ENCODE measurements at places on chromosomes 7 and 10. TPM values are rescaled to one million over a fixed set of nuclear protein-coding genes. Genes with fewer than 3 reads are reported as not detected.
A peak's percentile ranks its signal among the peaks of the same experiment; 100 is the strongest.

DNA sequence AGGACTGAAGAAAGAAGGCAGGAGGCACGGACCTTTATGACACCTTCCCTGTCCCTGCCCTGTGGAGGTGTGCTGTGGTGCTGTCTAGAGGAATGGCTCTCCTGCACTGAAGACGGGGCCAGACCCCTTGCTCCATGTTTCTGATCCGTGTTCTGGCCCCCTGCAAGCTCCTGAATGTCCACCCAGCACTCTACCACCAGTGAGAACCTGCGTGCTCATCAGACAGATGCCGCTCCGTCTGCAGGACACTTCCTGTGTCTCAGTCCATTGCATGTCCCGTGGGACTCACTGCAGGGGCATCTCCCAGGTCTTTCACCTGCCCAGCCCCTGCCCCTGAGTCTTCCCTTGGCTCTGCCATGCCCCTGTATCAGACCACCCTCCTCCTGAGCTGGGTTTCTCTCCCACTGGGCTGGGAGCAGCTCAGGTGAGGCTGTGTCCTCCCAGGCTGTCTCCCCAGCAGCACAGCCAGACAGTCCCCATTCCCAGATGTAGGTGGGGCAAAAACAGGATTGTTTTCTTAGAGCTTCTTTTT, 278.3 kb upstream of the ZNF32 start:
- no peaks in the 10 kb centered on the region for H3K36me3 ChIP-seq
- H3K4me1 ChIP-seq = no peaks in the 10 kb centered on the region
- no peak overlapping the region for H3K4me3 ChIP-seq

DNA sequence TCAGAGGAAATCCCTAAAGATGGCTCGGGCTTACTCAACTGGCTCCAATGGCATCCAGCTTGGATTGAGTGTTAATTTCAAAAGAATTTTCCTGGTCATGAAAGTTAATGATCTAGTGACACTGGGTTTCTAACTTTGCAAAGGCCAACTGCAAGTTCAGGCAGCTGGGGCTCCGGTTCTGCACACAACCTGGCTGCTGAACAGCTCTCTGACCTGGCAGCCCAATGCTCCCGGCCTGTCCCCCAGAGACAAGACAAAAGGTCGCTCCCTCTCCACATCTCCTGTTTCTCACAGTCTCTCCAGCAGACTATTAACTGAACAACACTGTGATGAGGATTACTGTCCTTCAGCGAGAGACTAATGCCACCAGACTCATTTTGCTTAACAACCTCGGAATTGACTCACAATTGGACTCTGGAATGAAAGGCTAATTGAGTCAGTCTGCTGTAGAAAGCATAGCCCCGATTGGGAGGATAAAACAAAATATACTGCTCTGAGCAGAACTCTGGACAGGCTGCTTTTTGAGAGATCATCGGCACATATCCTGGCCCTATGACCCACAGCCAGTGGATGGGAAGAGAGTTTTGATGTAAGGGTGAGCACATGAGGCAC, 174.5 kb downstream of the GFRA1 start:
- H3K4me1 ChIP-seq = no peaks in the 10 kb centered on the region
- no peak overlapping the region for H3K4me3 ChIP-seq
- H3K36me3 ChIP-seq = no peaks in the 10 kb centered on the region
- DNase-seq = no peak

GRCh38 chr7:24920451-24921361, 59.3 kb downstream of the OSBPL3 start:
- H3K27ac ChIP-seq = no peak overlapping the region
- H3K4me1 ChIP-seq = peaks cover 34% of the 10 kb centered on the region
- H3K27me3 ChIP-seq = no peaks in the 10 kb centered on the region

- H3K36me3 ChIP-seq = no peaks in the 10 kb centered on the region
- H3K27me3 ChIP-seq = peaks cover 56% of the 10 kb centered on the region
- no peak for DNase-seq
- H3K4me3 ChIP-seq = no peak overlapping the region
These were observed 236.4 kb downstream of the PRPF18 start for GRCh38 chr10:13823096-13823708.

The CDHR3 gene
- 8.2 TPM for total RNA-seq

The NDUFB2 gene
- 221 TPM for total RNA-seq

DNA sequence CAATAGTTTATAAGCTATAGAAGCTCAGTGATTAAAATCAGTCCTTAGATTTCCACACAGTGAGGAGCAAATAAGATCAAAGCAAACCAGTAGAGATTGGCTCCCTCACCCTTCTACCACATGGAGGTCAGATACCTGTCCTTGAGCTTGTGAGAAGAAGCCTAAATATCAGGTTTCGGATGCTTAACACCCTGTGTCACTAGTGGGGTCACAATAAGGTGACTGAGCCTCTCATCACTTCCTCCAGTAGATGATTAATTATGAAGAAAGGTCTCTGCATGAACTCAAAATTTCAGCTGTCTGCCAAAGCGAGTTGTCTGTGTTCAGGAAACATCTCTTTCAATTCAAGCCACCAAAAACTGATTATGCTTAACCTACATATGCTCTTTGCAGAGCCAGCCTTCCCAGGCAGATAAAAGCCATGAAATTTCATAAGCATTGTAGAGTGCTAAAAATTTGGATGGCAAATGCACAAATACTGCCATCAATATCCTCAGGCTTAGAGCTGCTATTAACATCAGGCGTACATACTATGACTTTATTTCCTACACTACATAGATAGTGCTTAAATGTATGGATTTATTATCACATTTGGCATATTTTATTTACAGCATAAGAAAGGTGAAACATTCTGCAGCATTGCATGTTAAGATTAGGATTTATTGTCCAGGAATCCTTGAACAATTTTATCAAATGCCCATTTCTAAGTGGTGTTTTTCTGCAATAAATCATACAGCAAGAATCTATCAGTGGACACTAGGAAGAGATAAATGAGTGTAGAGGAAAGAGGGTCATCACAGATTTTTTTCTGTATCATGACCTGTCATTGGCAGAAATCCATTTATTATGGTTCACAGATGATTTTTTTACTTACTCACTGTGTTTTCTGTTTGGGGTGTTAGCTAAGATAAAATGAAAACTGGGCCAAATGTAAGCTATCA, 285.1 kb upstream of the SP8 start:
- H3K4me1 ChIP-seq = no peaks in the 10 kb centered on the region
- no peaks in the 10 kb centered on the region for H3K27me3 ChIP-seq
- H3K27ac ChIP-seq = no peak overlapping the region
- no peak for DNase-seq
- no peaks in the 10 kb centered on the region for H3K36me3 ChIP-seq

The GPR85 gene
- total RNA-seq = not detected

The LRIT2 gene
- not detected for total RNA-seq

- peaks cover 1% of the 10 kb centered on the region for H3K36me3 ChIP-seq
- H3K4me1 ChIP-seq = no peaks in the 10 kb centered on the region
- no peak overlapping the region for H3K27ac ChIP-seq
These were observed 15.9 kb downstream of the TMEM209 start for GRCh38 chr7:130189343-130189742.

DNA sequence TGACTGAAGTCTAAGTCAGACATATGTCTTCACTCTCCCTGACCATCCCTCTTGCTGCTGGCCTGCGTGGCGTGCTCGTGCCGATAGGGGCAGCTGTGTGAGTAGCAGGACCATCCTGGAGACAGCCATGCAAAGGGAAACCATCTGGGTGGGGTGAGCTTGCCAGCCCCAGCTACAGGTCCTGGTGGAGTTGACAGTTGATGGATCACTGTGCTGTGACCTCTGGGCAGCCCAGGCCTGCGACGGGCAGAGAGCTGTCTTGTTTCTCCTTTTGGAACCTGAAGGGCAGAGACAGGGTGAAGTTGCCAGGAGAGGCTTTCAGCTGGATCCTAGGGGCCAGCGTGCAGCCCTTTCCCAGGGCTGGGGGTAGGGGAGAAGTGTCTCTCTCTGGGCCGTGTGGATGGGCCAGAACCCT, 44.7 kb downstream of the GRK5 start:
- peaks cover 77% of the 10 kb centered on the region for H3K4me1 ChIP-seq
- no peaks in the 10 kb centered on the region for H3K36me3 ChIP-seq
- peak overlapping the region; percentile 30 for H3K4me3 ChIP-seq

GRCh38 chr7:77403957-77404356, 12.2 kb downstream of the GSAP start:
- peak overlapping the region; percentile 25 for H3K27ac ChIP-seq
- H3K27me3 ChIP-seq = no peaks in the 10 kb centered on the region
- H3K4me3 ChIP-seq = no peak overlapping the region
- H3K4me1 ChIP-seq = peaks cover 75% of the 10 kb centered on the region
- no peaks in the 10 kb centered on the region for H3K36me3 ChIP-seq

- H3K36me3 ChIP-seq = no peaks in the 10 kb centered on the region
- no peaks in the 10 kb centered on the region for H3K27me3 ChIP-seq
- no peak overlapping the region for H3K27ac ChIP-seq
- DNase-seq = no peak
- H3K4me3 ChIP-seq = no peak overlapping the region
These were observed 69.7 kb downstream of the MRC1 start for GRCh38 chr10:17878896-17879295.

DNA sequence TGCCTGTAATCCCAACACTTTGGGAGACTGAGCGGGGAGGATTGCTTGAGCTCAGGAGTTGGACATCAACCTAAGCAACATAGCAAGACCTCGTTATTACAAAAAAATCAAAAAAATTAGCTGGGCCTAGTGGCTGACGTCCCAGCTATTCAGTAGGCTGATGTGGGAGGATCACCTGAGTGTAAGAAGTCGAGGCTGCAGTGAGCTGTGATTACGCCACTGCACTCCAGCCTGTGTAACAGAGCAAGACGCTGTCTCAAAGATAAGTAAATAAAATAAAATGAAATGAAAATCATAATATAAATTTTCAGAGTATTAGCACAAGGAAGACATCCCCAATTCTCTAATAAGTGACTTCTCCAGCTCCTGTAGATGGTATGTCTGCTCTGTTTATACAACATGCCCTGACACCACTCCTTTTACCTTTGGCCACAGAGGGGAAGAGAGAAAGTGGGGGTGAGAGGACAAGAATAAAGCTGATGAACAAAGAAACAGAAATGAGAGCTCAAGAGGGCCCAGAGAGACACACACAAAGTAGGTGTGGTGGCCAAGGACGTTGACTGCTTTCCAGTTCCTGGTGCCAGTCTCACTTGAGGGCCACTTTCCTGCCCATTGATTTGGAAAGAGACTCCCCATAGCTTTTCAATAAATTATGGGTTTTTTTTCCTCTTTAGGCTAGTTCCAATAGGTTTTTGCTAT, 62.9 kb downstream of the PTTG1IP2 start:
- DNase-seq = no peak
- no peak overlapping the region for H3K27ac ChIP-seq
- no peaks in the 10 kb centered on the region for H3K27me3 ChIP-seq
- no peak overlapping the region for H3K4me3 ChIP-seq
- H3K4me1 ChIP-seq = no peaks in the 10 kb centered on the region

The NRAP gene
- total RNA-seq = not detected

- no peak overlapping the region for H3K27ac ChIP-seq
- H3K36me3 ChIP-seq = no peaks in the 10 kb centered on the region
- H3K27me3 ChIP-seq = no peaks in the 10 kb centered on the region
- no peak for DNase-seq
These were observed 26.0 kb downstream of the PPP1R3A start for GRCh38 chr7:113892818-113893217.

GRCh38 chr7:158141806-158142518, 445.7 kb downstream of the PTPRN2 start:
- H3K36me3 ChIP-seq = no peaks in the 10 kb centered on the region
- peaks cover 50% of the 10 kb centered on the region for H3K4me1 ChIP-seq
- no peak overlapping the region for H3K4me3 ChIP-seq
- H3K27me3 ChIP-seq = no peaks in the 10 kb centered on the region

The ECHDC3 gene
- not detected for total RNA-seq

The COL28A1 gene
- 0.07 TPM for total RNA-seq

The PRKG1 gene
- total RNA-seq = not detected

DNA sequence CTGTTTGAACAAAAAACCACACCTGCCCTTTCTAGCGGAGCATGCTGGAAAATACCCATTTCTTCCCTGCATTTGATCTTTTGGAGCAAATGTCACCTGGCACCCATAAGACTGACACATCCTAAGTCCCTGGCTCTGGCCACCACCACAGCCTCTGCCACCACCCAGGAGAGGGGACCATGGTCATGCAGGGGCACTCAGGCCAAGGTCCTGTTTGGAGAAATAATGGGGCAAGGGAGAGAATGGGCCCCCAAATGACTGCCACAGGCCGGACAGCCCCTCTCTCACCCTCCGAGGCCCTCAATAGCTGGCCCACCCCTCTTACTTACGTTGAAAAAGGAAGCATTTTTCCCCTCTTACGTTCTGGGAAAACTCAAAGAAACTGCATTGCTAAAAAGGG, 35.4 kb downstream of the RGS10 start:
- H3K4me3 ChIP-seq = no peak overlapping the region
- no peak for DNase-seq
- no peak overlapping the region for H3K27ac ChIP-seq
- H3K27me3 ChIP-seq = no peaks in the 10 kb centered on the region
- H3K36me3 ChIP-seq = no peaks in the 10 kb centered on the region
- peaks cover 15% of the 10 kb centered on the region for H3K4me1 ChIP-seq

The ANKRD7 gene
- not detected for total RNA-seq

GRCh38 chr7:50564640-50565558, at the start of gene DDC:
Gene DDC (minus strand): TSS chr7:50565405. CDS start chr7:50544085, 21,320 bp downstream.
- peaks cover 64% of the 10 kb centered on the region for H3K4me1 ChIP-seq
- no peaks in the 10 kb centered on the region for H3K27me3 ChIP-seq
- H3K36me3 ChIP-seq = no peaks in the 10 kb centered on the region
- peak; percentile 81 for DNase-seq
- peak within 1 kb of the TSS; percentile 83 for H3K27ac ChIP-seq

GRCh38 chr10:44186150-44186549, 198.7 kb downstream of the CXCL12 start:
- H3K27ac ChIP-seq = no peak overlapping the region
- no peak overlapping the region for H3K4me3 ChIP-seq
